ENCODE measurements at places on chromosomes 13 and 19.

DNA sequence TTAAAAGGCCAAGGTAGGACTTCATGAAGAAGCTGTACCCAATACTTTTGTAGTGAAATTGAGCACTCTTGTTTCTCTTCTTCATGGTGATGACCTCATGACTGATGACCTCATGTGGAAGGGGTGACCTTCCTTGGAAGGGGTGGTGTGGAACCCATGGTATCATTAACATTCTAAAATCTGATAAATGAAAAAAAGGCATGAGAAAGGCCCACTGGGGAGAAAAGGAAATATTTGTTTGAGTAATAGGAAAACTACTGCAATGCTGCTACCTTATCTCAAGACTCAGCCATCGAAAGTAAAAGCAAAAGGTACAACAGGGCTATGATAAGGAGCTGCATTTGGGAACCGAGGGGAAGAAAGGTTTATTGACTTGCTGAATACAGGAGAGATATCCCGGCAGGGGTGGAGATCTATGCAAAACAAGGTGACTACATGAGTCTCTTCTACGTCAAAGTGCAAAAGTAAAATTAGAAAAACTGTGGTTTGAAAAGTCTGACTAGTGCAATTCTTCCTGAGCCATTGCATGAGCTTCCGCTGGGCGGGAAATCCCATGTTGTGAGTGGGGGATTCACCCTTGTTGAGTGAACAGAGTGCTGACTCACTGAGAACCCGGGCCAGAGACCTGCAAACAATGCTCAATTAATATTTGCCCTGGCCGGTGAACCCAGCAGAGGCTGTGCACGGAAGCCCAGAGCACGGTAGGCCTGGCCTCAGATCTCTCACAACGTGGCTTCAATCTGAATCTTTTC, 138.9 kb upstream of the RFC3 start:
- peak; percentile 16 for DNase-seq

DNA sequence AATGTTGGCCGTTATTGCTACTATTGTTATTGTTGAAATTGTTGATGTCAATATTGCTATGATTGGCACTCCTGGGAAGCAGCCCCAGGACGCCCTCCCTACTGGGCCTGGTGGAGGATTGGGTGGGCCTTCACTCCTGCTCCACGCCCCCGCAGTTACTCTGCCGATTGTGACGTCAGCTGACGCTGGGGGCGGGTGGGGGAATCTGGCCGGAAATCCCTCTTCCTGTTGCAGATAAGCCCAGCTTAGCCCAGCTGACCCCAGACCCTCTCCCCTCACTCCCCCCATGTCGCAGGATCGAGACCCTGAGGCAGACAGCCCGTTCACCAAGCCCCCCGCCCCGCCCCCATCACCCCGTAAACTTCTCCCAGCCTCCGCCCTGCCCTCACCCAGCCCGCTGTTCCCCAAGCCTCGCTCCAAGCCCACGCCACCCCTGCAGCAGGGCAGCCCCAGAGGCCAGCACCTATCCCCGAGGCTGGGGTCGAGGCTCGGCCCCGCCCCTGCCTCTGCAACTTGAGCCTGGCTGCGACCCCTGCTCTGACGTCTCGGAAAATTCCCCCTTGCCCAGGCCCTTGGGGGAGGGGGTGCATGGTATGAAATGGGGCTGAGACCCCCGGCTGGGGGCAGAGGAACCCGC, at the start of gene ETV2:
ETV2 (plus strand) TSS at position 231 of the 637 bp plus-strand sequence. CDS start 716 bp downstream, outside the sequence.
- peak; percentile 25 for DNase-seq

DNA sequence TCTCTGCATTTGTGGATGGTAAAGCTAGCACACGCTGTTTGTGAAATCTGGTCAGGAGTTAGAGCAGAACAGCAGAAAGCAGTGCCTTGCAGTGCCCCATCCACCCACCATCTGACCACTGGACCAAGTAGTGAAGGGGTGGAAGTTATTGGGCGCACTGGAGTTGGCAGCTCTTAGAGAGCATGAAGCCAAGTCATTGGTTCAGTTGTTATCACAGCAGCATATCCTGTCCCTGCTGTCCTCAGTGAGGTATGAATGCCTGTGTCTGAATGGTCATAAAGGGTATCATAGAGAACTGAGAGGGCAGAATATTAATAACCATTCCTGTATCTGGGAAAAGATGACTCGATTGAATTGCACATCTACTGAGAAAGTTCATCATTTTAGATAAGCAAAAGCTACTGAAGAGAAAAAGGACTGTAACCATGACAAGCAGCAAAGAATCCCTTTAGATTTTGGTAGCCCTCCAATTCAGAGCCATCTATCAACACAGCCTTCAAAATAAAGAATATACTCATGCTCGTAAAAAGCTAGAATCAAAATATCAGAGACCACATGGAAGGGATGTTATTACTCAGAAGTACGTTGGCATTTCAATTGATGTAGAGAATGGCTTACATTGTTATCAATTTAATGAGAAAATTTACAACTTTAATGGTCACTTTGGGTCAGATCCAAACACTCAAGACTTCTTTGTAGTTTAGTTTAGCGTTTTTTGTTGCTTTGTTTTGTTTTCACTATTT, 919.0 kb downstream of the EFNB2 start:
- DNase-seq: no peak

DNA sequence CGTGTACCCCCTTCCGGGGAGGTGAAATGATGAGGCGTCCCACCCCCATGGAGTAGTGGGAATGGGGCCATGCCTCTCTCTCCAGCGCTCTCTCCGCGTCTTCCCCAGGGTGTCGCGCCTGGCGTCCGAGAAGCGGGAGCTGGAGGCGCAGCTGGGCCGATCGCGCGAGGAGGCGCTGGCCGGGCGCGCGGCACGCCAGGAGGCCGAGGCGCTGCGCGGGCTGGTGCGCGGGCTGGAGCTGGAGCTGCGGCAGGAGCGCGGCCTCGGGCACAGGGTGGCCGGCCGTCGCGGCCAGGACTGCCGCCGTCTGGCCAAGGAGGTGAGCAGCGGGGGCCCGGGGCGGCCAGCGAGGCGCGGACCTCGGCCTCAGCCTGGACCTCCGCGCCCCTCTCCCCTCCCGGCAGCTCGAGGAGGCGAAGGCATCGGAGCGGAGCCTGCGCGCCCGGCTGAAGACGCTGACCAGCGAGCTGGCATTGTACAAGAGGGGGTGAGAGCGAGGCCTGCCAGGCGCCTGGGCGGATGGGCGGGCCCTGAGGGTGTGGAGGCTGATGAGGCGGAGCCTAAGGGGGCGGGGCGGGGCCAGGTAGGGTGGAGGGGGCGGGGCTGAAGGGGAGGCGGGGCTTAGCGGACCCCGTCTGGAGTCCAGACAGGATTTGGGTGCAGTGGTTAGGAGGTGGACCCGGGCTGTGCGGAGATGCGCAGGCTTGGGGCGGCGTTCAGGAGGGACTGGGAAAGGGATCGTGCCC, 7.7 kb downstream of the PGLYRP1 start:
- peak; percentile 81 for DNase-seq

- DNase-seq: no peak
Measured at GRCh38 chr19:10184636-10185035, 10.1 kb downstream of the DNMT1 start.

DNA sequence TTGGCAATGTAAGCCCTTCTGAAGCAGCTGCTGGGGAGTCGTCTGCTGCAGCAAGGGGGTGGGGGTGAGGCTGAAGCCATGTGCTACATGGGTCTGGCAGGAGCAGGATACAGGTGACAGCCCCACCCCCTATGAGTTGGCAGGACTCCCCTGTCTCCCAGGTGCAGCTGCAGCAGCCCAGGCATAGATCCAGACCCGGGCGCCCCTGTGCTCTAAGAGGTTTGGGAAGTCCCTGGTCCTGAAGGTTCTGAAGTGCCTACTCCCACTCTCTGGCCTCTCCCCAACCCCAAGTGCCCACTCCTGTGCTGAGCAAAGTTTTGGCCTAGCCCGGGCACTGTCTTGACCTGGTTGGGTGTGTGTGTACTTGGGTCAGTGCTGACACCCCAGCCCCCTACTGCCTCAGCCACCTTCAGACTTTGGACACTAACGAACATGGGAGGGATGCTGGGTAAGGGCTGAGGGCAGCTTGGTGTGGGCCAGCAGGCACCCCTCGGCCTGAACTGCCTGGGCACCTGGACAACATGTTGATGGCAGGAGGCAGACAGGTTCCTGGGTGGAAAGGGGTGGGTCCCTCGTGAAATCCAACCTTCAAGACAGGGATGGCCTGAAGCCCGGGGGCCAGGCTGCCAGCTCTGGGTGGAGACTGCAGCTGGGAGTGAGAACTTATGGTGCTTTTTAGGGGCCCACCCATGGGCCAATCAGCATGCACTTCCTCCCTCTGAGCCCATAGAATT, 54.1 kb upstream of the SLITRK6 start:
- no peak for DNase-seq

GRCh38 chr13:27168086-27168485, 3.5 kb downstream of the USP12 start:
- DNase-seq: no peak

GRCh38 chr19:5880604-5881078, 10.3 kb upstream of the FUT5 start:
- DNase-seq: peak; percentile 40

- no peak for DNase-seq
Measured at GRCh38 chr13:30608364-30608763, 9.4 kb upstream of the USPL1 start.

DNA sequence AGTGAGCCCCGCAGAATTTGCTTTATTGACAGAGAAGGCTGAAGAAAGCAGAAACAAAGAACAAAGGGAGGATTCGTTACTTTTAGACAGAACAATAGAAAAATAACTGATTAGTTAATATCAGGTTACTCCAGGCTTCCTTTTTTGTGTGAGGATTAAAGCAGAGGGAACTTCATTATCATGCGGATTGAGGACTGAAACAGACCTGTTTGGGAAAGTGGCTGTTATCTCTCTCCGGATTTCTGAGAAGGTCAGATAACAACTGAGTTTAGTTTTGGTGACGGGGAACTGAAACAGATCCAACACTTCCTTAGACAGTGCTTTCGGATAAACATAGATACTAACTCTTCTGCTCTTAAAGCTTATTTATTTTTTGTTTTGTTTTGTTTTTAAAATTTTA, 246.4 kb upstream of the ZNF507 start:
- no peak for DNase-seq

- DNase-seq: peak; percentile 43
Measured at GRCh38 chr19:41705393-41706174, 2.8 kb upstream of the CEACAM5 start.

- no peak for DNase-seq
Measured at GRCh38 chr13:37097076-37097475, 8.4 kb downstream of the CSNK1A1L start.

GRCh38 chr13:52844836-52845235, 3.6 kb downstream of the PCDH8 start:
- DNase-seq: no peak

DNA sequence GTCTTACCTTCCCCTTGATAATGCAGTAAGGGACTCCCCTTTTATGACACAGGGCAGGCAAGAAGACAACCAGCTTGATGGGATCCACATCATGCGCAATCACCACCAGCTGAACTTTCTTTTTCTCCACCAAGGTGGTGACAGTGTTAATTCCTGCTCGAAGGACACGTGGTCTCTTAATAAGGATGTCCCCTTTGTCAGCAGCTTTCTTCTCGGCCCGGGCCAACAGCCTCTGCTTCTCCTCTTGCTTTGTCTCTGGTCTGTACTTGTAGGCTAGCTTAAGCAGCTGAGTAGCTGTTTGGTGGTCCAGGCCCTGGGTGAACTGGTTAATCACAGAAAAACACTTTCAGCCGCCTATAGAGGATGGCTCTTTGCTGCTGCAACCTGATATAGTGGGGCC, 8.0 kb downstream of the ZNF431 start:
- DNase-seq: no peak

DNA sequence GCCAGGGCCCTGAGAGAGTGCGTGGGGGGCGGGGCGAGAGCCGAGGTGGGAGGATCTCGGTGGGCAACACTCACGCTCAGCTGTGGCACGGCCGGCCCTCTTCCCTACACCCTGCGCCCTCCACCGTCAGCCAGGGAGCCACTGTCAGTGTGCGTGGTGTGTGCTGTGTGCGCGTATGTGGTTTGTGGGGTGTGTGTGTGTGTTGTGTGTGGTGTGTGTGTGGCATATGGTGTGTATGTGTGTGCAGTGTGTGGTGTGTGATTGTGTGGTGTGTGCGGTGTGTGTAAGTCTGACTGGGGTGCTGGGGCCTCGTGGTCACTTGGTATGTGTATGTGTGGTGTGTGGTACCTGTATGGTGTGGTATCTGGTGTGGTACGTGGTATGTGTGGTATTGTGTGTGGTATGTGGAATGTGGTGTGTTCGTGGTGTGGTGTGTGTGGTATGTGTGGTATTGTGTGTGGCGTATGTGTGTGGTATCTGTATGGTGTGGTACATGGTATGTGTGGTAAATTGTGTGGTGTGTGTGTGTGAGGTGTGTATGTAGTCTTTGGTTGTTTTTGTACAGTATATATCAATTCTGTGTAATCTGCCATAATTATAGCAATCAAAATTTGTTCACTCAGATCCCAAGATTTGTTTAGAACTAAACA, 5.1 kb downstream of the GRK1 start:
- DNase-seq: no peak

DNA sequence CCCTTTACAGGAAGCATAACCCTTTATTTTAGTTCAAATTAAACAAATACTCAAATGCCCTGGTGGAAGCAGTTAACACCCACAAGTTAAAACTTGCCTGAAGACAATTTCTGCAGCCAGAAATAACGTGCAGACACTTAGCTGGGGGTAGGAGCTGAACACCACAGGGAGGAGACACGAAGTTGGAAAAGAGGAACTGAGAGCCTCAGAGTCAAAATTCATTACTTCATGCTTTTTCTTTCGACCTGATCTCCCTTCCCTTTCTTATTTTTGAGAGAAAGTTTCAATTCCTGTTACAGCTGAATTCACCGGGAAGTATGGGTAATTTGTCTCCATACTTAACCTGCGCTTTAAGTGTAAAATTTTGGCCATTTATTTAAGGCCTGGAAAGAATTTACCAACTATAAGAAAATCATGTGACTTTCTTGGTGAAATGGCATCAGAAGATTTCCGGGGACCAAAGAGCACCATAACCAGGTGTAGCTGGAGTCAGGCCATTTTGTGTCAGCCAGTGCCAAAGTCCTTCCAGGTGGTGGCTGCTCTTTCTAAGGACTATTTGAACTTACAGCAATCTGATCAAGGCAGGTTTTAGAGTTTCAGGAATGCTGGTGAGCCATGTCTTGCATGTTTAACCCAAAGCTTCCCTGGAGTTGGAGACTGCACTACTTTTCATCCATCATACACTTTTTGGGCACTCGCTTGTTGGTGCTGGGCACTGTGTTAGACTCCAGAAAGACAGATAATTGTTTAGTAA, 46.5 kb upstream of the RCBTB2 start:
- no peak for DNase-seq

DNA sequence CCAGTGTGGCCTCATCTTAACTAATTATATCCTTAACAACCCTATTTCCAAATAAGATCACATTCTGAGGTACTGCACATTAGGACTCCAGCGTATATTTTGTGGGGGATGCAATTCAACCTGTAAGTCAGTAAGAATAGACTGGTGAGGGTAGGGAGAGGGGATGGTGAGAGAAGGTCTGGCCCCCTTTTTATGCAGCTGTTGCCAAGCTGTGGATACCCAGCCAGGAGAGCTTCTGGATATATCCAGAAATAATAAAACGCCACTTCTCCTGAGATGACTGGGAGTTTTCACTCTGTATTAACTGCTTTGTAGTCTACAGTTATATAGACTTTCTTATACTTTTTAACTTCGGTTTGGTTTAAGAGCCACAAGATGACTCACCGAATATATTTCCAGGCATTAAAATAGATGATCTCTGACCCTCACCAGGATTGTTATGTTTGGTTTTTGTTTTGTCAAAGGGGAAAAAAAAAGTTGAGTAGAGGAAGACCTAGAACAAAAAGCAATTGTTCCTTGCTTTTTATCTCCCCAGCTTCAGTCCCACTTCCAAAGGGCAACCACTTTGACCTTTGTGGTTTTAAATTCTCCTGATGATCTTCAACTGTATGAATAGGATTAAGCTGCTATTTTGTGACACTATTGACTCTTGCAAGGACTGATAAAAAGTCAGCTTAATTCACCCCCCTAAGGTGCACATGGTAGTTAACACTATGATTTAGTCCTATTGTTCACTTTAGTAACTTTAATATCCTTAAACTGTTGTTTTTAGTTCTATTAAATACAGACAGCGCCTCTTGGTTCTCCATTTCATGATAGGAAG, 3.1 kb upstream of the NEK3 start:
- DNase-seq: no peak

Data from eye (tissue), 1 donor.